Fibroblast of skin of scalp (primary cell): ENCODE measurements at places on chromosomes 6 and 20.

DNA sequence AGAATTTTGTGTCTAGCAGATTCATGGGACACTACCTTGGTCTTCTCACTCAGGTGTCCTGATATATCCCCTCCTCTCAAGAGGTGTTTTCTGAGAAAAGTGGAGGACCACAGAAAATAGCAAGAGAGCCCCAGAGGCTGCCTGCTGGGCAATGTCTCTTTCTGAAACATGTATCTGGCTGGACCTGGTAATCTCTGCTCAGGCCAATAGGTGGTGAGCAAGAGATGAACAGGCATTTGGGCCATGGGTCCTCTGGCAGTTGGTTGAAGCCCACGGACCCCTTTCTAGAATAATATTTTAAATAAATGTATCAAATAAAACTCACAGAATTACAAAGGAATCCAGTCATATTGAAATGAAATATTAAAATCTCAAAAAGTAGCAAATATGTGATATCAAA lies 8.8 kb upstream of the THBD start:
- DNase-seq, result no peak

DNA sequence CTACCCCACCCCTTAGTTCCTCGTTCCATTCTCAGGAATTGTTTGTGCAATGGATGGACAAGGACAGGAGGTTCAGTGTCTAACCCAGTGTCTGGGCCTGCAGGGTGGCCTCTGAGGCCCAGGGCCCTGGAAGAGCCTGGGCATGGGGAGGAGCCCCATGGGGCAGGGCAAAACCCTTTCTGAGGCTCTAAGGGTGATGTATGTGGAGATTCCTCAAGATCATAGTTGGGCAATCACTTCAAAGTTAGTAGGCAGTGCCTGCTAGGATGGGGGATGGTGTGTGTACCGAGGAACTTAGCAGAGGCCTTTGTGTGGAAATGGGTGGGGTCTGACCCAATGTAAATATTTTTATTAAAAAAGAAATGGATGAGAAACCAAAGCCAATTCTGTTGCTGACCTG lies 6.7 kb upstream of the C2 start:
- no peak for DNase-seq

GRCh38 chr6:45477790-45478189 lies 100.1 kb upstream of the SUPT3H start:
- DNase-seq, result no peak

DNA sequence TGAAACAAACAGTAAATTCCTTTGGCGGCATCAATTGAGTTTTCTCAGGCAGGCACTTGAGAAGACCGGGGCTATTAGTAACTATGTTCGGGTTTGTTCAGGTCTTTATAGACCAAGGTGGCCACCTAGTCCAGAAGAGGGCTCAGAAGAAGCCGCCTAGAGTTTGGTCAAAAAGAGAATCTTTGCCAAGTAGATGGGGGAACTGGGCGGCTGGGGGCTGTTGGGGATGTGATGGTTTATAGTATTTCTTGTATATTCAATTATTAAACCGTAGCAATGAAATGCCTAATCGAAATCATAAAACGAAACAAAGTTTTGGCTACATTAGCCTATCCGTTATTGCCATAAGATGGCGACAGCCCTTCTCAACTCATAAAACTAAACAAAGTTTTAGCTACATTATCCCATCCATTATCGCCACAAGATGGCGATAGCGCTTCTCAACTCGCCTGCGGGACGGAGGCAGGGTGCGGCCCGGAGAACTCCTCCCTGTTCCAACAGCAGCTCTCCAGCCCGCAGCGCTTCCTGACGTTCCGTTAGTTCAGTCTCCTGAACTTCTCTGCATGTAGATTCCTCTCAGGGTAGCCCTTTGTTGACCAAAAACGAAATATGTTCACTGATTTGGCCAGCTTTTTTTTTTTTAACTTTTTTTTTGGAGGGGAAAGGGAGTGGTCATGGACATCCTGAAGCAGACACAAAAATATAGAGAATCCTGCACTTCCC lies 120.5 kb upstream of the PRSS16 start:
- DNase-seq, result peak; percentile 92

DNA sequence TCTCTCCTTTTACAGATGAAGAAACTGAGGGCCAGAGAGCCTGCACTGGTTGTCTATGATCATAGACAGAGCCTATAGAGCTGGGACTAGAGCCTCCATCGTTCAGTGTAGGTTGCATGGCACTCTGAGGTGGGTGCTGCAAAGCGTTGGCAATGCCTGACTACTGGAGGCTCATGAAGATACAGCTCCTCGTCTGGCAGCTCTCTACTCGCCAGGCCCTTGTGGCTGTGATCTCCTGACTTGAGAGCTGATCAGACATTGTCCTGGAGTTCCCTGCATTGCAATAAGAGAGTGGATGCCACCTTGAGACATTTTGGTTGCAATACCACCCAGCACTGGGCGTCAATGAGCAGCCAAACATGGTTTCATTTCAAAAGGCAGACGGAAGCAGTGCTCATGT lies 270.1 kb upstream of the ARID1B start:
- DNase-seq, result no peak

DNA sequence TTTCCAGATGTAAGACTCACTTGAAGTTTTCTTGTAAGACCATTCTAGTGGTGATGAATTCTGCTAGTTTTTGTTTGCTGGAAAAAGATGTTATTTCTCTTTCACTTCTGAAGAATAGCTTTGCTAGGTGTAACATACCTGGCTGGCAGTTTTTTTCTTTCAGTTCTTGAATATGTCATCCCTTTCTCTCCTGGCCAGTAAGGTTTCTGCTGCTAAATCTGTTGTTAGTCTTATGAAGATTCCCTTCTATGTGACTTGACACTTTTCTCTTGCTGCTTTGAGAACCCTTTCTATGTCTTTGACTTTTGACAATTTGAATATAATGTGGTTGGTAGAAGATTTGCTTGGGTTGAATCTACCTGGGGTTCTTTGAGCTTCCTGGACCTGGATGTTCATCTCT lies 314.7 kb upstream of the NOX3 start:
- no peak for DNase-seq

GRCh38 chr20:51715163-51715855 lies 52.9 kb downstream of the ATP9A start:
- DNase-seq, result no peak

DNA sequence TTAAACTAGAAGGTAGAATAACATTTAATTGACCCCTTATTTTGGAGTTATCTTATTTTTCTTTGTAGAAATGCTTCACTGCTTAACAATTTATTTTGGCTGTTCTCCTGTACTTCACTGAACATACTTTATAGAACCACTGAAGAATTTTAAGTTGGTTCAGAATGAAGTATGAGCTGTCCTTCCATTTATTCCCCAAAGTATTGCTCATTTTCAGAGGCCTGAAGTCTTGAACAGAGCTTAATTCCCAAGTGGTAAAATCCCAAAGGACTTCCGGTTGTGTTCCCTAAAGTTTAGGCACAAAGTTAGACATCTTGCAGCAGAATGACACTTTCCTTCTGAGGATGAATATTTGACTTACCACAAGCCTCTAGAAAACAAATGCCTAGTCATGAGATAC lies 233.3 kb downstream of the TINAG start:
- peak; percentile 63 for DNase-seq

DNA sequence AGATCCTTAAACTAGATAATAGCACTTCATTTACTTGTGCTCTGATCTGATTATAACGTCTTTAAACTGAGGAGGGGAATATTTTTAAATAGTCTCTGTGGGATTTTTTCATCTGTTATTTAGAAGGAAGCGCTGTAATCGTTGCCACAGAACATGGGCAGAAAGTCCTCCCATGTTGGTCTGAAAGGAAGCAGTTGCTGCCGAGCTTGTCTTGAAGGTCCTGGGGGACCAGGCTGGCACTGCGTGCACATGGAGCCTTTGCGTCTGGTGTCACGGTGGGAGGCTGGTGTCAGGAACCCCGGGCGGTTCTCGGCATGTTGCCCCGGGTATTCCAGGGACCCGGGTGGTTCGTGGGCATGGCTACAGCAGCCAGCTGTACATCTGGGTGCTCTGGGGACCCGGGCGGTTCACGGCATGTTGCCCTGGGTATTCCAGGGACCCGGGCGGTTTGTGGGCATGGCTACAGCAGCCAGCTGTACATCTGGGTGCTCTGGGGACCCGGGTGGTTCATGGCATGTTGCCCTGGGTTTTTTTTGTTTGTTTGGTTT lies 11.5 kb downstream of the TPD52L2 start:
- no peak for DNase-seq

DNA sequence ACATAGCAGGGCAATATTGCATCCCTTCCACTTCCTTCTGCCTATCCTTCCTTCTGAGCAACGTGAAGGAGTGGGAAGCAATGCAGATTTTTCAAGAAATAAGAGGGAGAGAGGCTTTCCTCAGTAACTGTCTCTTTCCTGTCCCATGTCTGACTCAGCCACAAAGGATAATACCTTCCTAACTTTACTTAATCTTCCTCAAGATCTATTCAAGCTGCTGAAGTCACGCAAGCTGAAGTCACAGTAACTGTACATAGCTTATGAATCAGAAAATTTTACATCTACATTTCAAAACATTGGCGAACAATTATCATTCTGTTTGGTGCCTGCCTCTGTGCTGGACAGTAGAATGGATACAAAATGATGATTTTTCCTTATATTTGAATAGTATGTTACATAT lies 86.4 kb upstream of the POU3F2 start:
- peak; percentile 35 for DNase-seq

DNA sequence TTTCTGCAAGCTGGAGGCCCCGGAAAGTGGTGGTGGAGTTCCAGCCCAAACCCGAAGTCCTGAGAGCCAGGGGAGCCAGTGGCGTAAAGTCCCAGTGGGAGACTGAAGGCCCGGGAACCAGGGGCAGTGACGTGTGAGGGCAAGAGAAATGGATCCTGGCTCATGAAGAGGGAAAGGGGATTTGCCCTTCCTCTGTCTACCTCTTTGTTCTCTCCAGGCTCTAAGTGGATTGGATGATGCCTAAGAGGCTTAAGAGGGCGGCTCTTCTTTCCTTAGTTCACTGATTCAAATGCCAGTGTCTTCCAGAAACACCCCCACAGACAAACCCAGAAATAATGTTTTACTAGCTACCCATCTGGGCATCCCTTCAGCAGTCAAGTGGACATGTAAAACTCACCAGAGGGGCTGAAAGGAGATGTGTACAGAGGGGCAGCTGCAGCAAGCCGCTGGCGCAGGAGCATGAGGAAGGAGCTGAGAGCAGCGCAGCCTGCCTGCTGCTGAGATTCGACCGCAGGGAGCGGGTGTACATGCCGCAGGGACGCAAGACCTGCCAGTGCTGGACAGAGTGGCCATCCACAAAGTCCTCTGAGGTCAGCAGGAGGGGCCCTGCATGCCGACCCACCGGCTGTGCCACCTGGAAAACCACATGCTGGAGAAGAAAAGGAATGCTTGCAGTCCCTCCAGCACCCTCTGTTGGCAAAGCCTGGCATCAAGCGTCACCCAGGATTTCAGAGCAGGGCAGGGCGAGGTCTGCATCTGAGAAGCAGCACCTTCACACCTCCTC lies 29.5 kb downstream of the CDYL start:
- peak; percentile 46 for DNase-seq

- DNase-seq, result no peak
These were observed 84.5 kb downstream of the DNAH8 start for GRCh38 chr6:38799529-38800184.

GRCh38 chr6:170018936-170019817 lies 267.8 kb downstream of the ERMARD start:
- peak; percentile 15 for DNase-seq

DNA sequence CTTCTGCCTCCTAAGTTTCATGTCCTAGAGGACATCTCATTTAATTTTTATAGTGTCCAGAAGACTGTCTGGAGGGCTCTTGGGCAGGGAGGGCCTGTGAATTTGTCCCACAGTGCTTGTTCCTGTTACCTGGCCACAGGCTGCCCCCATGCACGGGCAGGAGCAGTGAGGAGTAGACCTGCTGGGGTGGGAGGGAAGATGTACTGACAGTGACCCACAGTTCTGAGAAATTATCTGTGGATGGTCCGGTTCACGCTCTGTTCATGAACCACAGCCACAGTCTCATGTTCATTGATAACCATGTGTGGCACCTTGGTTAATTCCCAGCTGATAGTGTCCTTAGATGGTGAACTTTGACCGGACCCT lies 18.8 kb upstream of the ZNF831 start:
- DNase-seq, result no peak

GRCh38 chr6:157666729-157667128 lies 156.3 kb upstream of the SNX9 start:
- no peak for DNase-seq

- DNase-seq, result no peak
These were observed 88.8 kb downstream of the ATRN start for GRCh38 chr20:3559637-3560036.
